ENCODE measurements at places on chromosomes 7 and 10. TPM values are rescaled to one million over a fixed set of nuclear protein-coding genes. Genes with fewer than 3 reads are reported as not detected.

The STEAP1B gene
- 89.5 TPM for total RNA-seq

GRCh38 chr7:3028071-3028757 lies 15.5 kb downstream of the CARD11 start:
- peak; percentile 2 for DNase-seq
- peak overlapping the region; percentile 40 for H3K4me3 ChIP-seq
- H3K27me3 ChIP-seq, result peaks cover 5% of the 10 kb centered on the region
- no peak overlapping the region for H3K27ac ChIP-seq
- no peaks in the 10 kb centered on the region for H3K36me3 ChIP-seq

DNA sequence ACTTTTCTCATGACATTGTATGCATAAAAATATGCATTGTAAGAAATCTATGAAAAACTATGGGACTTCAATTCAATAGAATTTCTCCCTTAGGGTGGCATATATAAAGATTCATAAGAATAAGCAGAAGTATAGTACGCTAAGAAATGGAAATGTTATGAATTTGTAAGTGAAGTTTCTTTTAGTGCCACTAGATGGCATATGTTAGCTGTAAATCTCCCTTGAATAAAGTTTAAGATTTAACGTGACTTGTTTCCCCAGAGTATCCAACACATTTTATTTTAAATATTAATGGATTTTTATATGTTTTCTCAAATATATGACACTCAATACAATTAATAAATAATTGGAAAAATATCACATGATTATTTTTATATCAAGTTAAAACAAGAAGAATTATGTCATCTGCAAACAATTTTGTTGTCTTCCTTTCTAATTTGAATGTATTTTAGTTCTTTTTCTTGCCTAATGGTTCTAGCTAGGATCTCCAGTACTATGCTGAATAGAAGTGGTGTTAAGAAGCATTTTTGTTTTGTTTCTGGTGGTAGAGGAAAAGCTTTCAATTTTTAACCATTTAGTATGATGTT lies 287.2 kb downstream of the HGF start:
- no peak overlapping the region for H3K27ac ChIP-seq
- peaks cover 3% of the 10 kb centered on the region for H3K27me3 ChIP-seq
- H3K4me1 ChIP-seq, result peaks cover 14% of the 10 kb centered on the region
- DNase-seq, result peak; percentile 38

DNA sequence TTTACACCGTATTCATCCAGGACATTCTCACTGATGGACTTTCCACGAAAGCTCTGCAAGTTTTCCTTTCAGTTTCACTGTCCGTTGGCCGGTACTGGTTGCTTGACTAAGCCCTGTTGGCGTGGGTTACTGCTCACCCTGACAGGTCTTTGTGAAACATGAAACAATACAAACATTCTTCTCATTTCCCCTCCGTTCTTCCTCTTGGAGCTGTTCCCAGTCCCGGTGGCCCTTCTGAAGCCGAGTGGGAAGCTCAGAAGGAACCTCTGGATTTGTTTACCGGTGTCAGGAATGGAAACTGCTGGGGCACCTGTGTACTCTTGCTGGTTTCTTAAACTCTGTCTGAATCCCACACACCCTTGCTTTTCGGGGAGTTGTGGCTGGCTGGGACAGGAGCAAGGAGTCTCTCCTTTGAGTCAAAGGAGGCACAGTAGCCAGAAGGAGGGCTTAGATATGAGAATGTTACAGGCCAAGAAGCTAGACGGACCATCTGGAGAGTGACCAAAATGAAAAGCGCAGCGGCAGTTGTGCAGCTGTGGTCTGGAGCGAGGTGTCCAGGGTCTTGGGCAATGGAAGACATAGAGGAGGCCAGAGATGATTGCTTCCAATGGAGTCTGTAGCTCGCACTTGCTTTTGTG lies 45.7 kb downstream of the LYZL2 start:
- no peaks in the 10 kb centered on the region for H3K36me3 ChIP-seq
- peak overlapping the region; percentile 81 for H3K4me3 ChIP-seq
- peaks cover 17% of the 10 kb centered on the region for H3K27me3 ChIP-seq
- H3K4me1 ChIP-seq, result peaks cover 8% of the 10 kb centered on the region
- DNase-seq, result peak; percentile 23

DNA sequence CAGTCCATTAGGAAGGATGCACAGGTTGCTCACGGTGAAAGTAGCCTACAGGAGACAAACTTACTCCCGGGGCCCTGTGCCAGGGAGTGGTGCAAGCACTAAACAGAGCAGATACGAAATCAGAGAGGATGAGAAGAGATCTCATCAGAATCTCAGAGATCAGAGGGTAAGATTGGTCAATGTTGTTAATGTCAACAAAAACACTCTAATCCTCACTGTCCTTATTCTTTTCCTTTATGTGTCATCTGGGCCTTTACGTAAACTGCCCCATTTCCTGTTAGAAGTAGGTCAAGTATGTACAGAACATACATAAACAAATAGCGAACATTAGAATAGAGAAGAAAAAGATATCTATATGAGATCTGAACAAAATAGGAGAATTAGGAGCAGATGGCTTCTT lies 163.1 kb downstream of the PPP1R17 start:
- H3K27me3 ChIP-seq, result no peaks in the 10 kb centered on the region
- H3K27ac ChIP-seq, result no peak overlapping the region
- no peaks in the 10 kb centered on the region for H3K4me1 ChIP-seq
- no peak for DNase-seq

GRCh38 chr10:33794460-33794859 lies 460.0 kb upstream of the NRP1 start:
- no peak for DNase-seq
- no peak overlapping the region for H3K4me3 ChIP-seq
- no peaks in the 10 kb centered on the region for H3K36me3 ChIP-seq

DNA sequence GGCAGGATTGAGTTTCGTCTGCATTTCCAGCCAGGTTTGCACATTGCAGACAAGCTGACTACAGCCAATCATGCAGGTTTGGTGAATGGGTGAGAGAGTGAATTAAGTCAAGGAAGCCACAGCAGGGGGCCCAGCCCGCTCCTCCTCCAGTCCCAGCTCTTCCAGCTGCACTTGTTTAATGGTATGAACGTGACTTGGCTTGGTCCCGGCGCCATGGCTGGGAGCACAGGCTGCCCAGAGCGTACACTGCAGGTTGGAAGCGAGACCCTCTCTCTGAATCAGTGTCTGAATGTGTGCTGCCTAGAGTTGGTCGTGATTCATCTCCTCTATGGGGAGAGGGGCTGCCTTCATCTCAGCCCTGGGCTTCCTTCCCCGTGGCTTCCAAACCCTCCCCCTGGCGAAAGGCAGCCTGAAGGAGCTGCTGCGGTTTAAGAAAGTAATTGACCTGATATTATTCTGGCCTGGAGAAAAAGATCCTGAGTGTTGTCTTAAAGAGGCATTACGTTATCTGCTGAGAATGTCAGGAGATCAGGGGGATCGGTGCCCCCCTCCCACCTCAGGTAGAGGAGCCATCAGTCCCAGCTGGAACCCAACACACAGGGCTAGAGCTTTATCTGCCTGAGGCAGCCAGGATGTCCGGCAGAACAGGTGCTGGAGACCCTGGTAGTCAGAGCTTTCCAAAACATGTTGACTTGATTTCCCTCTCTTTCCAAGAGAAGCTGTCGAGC lies 132.1 kb downstream of the COL26A1 start:
- H3K27me3 ChIP-seq, result peaks cover 36% of the 10 kb centered on the region
- DNase-seq, result no peak
- H3K4me3 ChIP-seq, result no peak overlapping the region
- 0 out of 2 replicates have a peak, but pooled peaks cover 5% of the 10 kb centered on the region for H3K4me1 ChIP-seq
- no peaks in the 10 kb centered on the region for H3K36me3 ChIP-seq
- H3K27ac ChIP-seq, result no peak overlapping the region

The SPAM1 gene
- not detected for total RNA-seq

- H3K36me3 ChIP-seq, result no peaks in the 10 kb centered on the region
- no peak overlapping the region for H3K4me3 ChIP-seq
Measured at GRCh38 chr7:29140873-29141468, 5.4 kb downstream of the CPVL start.

The SRGN gene
- total RNA-seq, result 428 TPM

- H3K4me3 ChIP-seq, result no peak overlapping the region
- no peak overlapping the region for H3K27ac ChIP-seq
- no peaks in the 10 kb centered on the region for H3K4me1 ChIP-seq
- no peak for DNase-seq
Measured at GRCh38 chr10:59702347-59702746, 7.3 kb downstream of the SLC16A9 start.

The SPAG6 gene
- not detected for total RNA-seq

All from HFFc6 (cell line).